ENCODE measurements at places on chromosomes 11 and 22.

DNA sequence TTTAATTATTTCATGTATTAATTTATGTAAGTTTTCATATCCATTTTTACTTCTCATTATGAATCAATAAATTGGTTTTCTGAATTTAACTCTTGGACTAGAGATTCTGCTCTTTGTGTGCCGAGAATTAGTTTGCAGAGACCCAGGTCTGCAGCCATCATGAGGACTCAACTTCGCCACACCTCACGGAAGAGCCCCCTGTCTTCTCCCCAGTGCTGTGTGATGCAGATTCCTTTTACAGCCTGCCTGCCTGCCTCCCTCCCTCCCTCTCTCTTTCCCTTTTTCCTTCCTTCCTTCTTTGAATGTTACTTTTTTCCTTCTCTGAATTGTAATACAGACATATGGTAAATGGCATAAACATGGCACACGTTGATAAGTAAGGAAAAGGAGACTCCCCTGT lies 947.7 kb downstream of the TBC1D22A start:
- no peak for DNase-seq

- DNase-seq, result no peak
Observed at GRCh38 chr11:132314911-132315455, 944.6 kb downstream of the NTM start.

GRCh38 chr11:92850296-92850826 lies 119.1 kb upstream of the MTNR1B start:
- DNase-seq, result no peak

GRCh38 chr11:14748090-14748489 lies 104.5 kb downstream of the PDE3B start:
- DNase-seq, result no peak

DNA sequence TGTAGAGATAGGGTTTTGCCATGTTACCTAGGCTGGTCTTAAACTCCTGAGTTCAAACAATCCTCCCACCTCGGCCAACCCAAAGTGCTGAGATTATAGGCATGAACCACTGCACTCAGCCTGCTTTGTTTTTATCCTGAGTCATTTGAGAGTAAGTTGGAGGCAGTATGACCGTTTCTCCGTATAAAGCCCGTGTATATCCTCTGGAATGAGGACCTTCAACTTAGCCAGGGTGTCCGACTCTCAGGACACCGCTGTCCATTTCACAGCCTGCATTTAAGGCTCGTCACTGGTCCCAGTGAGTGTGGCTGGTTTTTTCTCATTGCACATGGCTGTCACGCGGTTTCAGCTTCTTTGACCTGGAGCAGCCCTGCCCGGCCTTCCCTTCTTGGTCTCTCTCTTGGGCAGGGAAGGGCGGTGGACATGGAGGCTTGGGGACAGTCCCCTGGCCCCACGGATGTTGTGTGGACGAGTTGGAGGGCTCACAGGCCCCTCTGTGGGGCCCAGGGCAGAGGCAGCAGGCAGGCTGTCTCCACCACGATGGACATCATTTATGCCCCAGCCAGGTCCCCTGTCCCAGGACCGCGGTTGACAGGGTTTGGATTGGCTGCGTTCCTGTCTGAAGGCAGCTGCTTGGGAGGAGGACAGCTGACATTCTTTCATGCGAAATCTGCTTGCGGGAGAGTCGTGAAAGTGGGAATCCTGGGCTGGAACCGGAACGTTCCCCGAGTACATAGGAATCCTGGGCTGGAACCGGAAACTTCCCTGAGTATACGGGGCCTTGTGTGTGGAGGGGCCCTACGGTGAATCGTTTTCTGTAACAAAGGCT lies 93.3 kb downstream of the KCNQ1 start:
- DNase-seq, result no peak

DNA sequence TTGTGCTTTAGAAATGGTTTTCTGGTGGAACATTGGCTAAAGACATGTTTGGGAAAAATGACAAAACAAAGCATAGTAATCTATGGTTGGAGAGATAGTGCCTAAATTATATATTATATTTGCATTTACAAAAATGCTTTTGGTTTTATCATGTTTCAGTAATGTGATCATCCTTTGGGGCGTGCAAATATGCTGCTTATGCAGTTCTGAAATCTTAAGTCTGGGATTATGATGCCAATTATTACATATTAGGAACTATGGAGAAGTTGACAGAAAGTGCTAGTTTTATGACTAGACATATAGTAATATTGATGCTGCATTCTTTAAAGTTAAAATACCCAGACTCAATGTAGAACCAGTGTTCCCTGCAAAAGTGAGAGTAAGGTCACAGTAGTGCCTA lies 655.0 kb downstream of the METTL15 start:
- DNase-seq, result no peak

DNA sequence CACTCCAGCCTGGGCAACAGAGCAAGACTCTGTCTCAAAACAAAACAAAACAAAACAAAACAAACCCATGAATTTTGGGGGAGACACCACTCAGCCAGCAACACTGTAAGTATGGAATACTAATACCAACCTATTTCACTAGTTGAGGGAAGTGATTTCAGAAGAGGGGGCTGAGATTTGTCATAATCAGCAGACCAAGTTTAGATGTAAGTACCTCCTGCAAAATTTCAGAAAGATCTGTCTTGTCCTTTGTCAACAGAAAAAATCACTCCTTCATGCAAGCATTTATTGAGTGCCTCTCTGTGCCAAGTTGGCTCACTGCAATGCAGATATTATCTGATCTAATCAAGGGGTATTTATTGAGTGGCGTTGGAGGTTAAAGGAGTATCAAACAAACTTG lies 23.4 kb upstream of the ADA2 start:
- no peak for DNase-seq

DNA sequence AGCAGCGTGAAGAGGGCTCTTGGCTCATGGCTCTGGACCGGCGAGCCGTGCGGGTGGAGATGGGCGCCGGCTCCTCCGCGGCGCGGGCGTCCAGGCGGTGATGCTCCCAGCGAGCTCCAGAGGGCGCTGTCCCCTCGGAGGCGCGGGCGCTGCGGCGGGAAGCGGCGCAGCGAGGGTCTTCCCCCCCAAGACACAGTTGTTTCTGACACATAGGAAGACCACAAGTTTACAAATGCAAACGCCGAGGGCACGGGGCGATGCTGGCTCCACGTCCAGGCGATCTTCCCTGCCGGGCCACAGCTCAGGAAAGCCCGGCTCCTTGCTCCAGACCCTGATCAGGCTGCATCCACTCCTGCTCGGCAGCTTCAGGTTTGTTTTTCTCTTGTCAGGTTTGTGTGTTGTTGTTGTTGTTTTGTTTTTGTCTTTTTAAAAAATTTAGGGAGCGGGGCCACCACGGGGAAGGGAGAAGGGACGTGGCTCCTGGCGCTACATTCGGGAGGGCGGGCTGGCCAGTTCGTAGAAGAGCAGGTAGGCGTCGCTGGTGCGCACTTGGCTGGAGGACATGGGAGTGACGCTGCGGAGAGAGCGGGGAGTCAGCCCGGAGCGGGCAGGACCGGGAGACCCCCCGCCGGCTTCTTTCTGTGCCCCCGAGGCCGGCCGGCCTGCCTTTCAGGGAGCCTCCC lies 10.0 kb upstream of the MFRP start:
- peak; percentile 79 for DNase-seq

DNA sequence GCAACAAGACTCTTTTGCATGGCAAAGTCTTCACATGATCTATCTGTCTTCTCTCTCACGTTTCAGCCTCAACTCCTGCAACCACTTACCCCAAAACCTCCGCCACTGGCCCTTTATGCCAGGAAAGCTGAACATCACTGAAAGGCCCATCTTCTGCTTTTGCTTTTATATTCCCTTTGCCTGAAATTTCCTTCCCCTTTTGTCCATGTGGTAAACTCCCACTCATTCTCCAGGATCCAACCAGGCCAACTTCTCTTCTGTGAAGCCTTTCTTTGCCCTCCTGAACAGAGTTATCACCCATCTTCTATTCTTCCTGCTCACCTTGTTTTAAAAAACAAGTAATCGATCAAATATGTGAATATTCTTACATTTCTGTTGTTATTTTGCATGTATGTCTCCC lies 117.8 kb downstream of the WNT11 start:
- DNase-seq, result no peak

- DNase-seq, result peak; percentile 13
Observed at GRCh38 chr11:45665206-45665932, at the start of gene CHST1. CHST1 (minus strand) TSS chr11:45665622; CDS start chr11:45650923, 14,699 bp downstream.

- no peak for DNase-seq
Observed at GRCh38 chr11:78310500-78310909, 107.1 kb downstream of the GAB2 start.

GRCh38 chr11:62048100-62048499 lies 75.7 kb upstream of the INCENP start:
- no peak for DNase-seq

DNA sequence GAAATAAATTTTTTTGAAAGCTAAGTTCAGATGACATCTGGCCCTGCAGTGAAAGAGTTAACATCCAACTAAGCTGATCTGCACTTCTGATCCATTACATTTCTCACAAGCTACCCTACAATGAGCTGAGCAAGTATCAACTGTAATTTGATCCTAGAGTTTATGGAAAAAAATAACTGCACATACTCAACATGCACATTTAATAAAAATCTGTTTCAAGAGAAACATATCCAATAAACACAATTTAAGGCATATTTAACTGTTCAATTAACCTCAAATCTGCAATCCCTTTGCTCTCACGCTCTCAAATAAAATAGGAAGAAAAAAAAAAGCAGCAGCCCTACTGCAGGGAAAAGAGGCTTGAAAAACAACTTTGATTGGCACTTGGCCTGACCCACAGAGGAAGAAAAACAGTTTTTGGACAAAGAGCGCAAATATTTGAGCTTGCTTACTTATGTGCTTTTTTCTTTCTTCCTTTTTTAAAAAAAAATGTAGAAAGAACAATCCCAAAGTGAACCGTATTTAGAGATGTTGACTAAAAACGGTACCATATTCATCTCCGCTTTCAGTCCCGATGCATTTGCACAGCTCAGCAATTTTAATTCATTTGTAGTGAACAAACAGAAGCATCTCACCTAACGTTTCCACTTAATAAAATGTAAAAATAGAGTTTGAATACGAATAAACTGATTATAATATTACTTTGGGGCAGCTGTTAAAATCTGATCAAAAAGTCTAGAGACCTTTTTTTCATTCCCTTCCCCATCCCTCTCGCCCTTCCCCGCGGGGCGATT lies 1.6 kb downstream of the SESN3 start:
- no peak for DNase-seq

GRCh38 chr22:49678137-49678841 lies 149.4 kb downstream of the BRD1 start:
- peak; percentile 43 for DNase-seq

GRCh38 chr22:41334951-41335635 lies 33.8 kb downstream of the ZC3H7B start:
- no peak for DNase-seq

GRCh38 chr22:33038131-33038772 lies 19.9 kb downstream of the SYN3 start:
- no peak for DNase-seq

- DNase-seq, result no peak
Observed at GRCh38 chr22:48382197-48382596, 1445.5 kb downstream of the BRD1 start.

DNA sequence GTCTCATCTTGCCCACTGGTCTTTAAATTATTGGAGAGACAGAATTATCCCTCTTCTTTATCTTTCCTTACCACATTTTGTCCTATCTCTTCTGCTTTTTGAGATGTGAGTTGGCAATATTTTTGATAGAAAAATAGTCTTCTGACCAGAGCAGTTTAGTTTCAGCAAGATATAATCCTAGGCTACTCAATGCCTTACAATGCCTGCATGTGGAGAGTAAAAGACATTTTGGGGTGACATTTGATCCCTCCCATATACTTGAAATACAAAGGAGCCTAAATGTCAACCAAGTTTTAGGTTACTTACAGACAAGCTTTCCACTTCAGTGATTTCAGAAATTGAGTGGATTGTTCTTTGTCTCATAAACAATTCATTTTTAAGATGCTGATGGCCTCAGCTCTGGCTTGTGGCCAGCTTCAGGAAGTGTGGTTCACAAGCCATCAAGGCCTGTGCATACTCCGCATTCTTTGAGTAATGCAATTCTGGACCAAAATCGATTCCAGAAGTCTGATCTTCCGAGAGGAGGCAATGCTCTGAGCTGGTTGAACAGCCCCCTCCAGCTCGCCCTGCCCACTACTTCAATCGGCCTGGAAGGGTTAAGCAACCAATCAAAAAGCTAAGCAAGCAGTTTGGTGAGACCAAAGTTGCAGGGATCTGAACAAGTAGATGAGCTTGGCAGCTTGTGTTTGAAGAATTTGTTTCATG lies 274.4 kb downstream of the BLID start:
- DNase-seq, result no peak

DNA sequence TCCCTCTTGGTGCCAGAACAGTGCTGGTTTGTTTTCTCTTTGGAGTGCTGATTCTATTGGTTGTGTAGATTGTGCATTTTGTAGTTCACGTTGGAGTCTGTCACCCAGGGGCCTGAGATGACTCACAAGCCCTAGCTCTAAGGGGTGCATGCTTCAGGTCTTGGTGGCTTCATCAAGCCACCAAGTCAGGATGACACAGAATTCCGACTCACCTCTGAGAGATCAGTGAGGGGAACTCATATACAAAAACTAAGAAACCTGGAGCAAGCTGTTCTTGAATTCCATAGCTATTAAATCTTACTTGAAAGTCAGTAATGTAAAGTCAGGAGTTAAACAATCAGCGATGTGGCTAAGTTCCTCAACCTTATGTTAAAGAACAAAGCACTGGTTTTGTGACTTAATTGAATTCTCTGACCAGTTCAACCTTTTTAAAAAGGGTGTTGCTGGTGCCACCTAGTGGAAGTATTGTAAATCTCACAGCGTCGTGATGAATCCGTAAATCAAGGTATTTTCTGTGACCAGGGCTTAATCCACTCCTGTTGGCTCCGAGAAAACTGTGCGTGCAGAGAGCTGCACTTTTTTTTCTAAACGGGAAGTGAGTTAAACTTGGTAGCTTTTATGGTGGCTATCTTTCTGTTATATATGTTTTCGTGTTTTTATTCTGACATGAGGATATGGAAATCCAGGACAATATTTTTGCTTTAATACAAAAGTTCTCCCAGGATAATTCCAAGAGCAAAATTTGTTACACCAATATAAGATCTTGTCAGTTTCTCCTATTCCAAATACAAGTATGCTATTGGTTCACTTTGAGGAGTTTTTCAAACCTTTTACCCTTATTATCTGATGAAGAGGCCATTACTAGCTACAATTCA lies 14.6 kb downstream of the MMP13 start:
- peak; percentile 17 for DNase-seq

- no peak for DNase-seq
Observed at GRCh38 chr22:43926349-43926710, 2.7 kb downstream of the PNPLA3 start.

DNA sequence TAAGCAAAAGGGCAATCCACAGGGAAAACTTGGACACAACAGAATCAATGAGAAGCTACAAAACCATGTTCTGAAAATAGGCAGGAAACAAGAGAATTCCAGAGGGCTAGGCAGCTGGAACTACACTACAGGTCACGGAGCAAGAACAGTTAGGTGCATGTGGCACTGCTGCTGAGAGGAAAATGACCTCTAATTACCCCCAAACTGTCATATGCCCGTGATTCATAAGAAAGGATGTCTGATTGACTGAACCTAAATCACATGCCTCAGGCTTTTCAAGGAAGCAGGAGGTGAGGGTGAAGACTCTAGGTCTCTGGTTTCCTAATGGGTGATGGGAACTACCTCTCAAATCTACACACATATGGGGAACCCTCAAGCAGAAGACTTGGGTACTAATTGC lies 17.9 kb upstream of the RRAS2 start:
- no peak for DNase-seq

GRCh38 chr11:20397281-20397680 lies 9.8 kb downstream of the PRMT3 start:
- DNase-seq, result peak; percentile 26

GRCh38 chr11:68010090-68011041 lies at the start of gene ALDH3B1:
ALDH3B1 (plus strand) TSS chr11:68010327; CDS start chr11:68015298, 4,971 bp downstream.
- DNase-seq, result no peak

Measured in CD4-positive, alpha-beta T cell treated with Interleukin-6 for 4 hours (primary cell).